Left cardiac atrium (tissue), 4 donors: ENCODE measurements at places on chromosomes 5 and 9. TPM values are rescaled to one million over a fixed set of nuclear protein-coding genes. Genes with fewer than 3 reads are reported as not detected.

DNA sequence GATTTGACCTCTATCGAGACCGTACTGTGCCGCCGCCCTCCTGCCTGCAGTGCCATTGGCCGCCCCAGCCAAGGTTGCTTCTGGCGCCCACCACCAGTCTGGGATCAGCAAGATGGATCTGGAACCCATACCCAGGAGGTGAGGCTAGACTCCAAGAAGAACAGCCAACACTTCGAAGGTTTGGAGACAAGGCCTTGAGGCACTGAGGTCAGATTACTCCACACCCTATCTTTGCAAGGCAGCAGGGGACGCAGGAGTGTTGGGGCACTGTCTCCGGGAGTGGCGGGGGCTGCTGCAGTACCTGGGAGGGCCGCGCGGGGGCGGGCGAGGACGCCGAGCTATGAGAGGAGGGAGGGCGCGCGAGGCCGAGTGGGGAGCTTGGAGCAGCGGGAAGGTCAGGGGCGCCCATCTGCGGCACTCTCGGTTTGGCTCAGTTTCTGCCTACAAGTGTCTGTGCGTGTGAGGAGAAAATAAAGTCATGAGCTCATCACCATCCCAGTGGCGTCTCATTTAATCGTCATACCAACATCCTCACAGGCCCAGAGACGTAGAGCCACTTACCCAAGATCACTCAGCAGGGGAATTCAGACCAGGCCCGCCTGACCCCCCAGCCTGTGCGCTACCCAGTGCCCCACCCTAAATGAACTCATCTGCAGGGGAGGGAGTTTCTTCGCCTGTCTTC lies 20.5 kb upstream of the PSD2 start:
- DNase-seq = peak; percentile 76

GRCh38 chr9:85414390-85414789 lies 327.4 kb downstream of the AGTPBP1 start:
- DNase-seq = no peak

TICAM2 gene
- total RNA-seq = 3.5 TPM

CER1 gene
- total RNA-seq = not detected

DPYSL3 gene
- total RNA-seq = 55.7 TPM
